ENCODE measurements at places on chromosomes 5 and 9.

DNA sequence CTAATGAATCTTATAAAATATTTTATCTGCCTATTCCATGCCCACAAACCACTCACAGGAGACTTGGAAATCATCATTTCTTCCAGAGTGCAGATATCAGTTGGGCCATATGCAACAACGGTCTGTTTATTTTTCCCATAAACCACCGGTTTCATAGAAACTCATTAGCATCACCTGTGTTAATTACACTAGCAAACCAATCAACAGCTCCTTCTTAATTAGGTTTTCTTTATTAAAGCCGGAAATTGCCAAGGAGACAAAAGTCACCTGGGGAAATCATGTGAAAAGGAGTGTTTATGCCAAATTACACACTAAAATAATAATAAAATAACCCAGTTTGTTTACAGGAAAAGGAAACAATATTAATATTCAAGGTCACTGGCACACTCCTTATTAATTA is 129.6 kb downstream of the EBF1 start:
- DNase-seq = no peak

- DNase-seq = no peak
Measured at GRCh38 chr5:132342291-132343180, 27.0 kb upstream of the SLC22A5 start.

DNA sequence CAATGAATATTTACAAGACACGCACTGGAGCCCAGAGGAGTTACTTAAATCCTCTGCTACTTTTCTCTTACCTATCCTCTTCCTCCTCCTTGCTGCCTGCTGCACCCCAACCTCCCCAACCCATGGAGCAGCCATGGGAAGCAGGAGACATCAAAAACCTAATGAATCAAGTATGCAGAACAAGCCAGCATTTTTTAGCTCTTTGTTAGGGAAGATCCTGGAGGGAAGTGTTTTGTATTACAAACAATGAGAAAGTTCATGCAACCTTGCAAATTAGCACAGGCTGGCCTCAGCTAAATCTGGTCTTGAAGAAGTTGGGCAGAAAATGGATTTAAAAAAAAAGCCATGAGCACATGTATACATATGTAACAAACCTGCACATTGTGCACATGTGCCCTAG is 498.8 kb downstream of the KIF4B start:
- no peak for DNase-seq

DNA sequence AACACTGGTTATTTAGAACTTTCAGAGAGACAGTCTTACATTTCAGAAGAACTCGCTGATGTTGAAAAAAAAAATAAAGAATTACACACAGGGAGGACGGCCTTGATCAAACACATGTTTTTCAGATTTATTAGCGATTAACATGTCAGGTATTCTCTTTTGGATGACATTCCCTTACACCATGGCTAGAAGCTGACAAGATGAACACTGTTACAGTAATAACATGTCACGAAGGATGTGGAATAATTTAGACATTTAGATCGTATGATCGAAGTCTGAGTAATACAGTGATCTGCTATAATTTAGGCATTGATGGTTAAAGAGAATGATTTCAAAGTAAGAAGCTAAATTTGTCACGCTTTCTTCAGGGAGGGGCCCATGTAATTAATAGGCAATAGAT is 24.6 kb upstream of the FBXL7 start:
- no peak for DNase-seq

- DNase-seq = peak; percentile 58
Measured at GRCh38 chr5:112232667-112233066, 186.4 kb downstream of the EPB41L4A start.

DNA sequence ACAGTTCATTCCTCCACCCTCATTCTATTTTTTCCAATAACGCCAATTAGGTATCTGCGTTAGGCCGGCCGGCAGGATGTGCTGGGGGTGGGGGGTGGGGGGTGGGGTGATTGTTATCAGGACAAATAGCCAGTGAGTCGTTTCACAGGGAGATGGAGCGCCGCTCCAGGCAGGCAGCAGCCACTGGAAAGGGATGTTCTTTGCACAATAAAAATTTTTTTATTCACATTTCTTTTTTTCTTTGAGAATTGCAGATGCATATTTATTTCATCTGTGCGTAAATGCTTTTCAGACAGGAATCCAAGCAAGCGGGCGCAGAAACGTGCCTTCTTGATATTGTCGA is 4.1 kb downstream of the LMX1B start:
- DNase-seq = no peak

DNA sequence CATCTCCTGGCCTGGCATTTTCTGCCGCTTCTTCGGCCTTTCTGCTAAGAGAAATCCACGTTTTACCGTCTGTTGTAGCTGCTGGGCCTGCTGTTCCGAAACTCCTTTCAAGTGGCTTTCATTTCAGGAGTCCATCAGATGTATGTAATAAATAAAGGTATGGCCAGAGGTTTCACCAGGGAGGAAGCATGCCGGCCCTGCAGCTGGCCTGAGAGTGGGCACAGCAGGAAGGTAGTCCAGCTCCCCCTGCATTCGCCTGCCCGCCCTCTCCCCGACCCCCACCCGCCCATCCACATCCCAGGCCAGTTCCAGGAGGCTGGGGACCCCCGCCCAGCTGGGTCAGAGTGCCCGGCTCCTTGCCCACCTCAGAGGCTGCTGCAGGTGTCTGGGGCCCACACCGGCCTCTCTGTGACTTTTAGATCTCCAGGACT is 46.4 kb upstream of the EXOC3 start:
- no peak for DNase-seq

DNA sequence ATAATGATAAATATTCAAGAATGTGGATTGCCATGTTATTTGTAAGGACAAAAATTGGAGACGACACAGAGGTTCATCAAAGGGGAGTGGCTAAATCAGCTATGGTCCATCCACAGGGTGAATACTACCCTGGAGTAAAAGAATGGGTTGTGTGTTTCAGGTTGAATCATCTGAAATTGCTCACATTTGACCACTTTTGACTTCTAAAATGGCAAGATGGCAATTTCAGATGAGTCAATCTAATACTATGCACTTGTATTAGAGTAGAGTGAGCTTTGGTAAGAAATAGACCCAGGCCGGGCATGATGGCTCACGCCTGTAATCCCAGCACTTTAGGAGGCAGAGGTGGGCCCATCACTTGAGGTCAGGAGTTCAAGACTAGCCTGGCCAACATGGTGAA is 131.8 kb downstream of the GAPVD1 start:
- DNase-seq = no peak

- no peak for DNase-seq
Measured at GRCh38 chr5:14156290-14156649, 13.1 kb downstream of the TRIO start.

- DNase-seq = no peak
Measured at GRCh38 chr9:100303747-100304146, 49.0 kb downstream of the TEX10 start.

DNA sequence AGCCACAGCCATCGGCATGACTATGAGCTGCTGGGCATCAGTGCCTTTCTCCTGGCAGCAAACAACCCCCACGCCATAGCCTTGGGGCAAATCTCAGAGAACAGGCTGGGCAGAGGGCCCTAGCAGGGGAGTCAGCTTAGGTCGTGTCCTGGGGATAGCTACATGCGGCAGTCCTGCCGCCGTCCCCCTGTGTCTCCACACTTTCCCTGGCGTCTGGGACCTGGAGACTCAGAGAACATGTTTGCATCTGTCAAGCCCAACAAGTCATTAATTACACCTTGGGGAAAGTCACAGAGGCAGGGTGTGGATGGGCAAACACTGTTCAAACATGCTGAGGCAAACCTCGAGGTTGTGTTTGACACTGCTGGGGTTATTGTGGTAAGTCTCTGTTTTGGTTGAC is 123.6 kb downstream of the C5orf15 start:
- no peak for DNase-seq

- no peak for DNase-seq
Measured at GRCh38 chr5:180618487-180618828, 27.2 kb upstream of the SCGB3A1 start.

DNA sequence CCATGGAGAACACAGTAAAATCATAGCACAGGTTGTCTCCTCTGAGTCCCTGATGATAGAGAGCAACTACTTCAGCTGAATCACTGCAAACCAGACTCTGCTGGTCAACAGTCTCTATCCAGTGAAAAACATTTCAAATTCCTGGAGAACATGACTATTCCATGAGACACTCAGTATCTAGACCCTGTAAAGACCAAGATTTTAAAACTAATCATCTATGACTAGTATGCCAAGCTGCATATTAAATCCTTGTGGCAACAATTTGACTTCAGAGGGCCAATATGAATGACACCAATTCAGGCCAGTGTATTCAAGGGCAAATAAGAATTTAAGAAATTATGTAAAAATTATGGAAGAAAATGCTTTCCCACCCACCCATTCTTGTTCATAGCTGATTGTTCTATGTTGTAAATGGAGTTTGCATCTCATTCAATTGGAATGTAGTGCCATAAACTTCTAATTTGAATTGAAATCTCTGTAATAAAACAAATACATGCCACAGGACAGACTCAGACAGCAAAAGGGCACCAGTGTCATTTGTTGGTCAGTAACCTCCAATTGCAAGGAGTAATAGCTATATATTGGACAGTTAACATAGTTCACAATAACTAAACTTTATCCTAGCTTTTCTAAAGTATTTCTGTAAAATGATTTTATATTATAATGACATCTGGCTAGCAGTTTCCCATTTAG is 80.1 kb upstream of the LPAR1 start:
- DNase-seq = no peak

- no peak for DNase-seq
Measured at GRCh38 chr5:99099691-99100090, 170.9 kb upstream of the CHD1 start.

DNA sequence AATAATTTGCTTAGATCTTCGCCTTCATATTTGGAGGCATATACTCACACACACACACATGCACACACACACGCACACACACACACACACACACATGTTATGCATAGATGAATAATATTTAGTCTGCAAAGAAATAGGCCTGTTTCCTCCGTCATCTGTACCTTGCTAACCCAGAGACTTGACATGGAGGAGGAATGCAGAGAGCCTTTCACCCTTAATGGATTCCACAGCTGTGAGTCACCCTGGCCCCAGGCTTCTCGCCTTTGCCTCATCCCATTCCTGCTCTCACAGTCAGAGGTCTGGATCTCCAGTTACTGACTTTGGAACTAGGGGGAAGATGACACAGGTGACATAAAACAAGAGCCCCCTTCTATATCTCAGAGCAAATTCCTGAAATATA is 29.7 kb downstream of the ZNF462 start:
- peak; percentile 55 for DNase-seq

DNA sequence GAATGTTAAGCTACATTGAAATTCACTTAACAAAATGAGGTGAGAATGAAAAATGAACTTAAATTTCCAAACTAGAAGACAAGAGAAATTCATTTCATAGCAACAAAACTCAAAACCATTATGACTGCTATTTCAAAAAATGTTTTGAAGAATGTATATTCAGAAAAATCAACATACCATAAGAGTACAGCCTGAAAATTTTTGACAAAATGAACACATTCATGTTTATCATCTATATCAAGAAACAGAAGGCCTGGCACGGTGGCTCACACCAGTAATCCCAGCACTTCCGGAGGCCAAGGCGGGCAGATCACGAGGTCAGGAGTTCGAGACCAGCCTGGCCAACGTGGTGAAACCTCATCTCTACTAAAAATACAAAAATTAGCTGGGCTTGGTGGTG is 4.2 kb upstream of the IL6ST start:
- DNase-seq = no peak

- DNase-seq = no peak
Measured at GRCh38 chr5:39151745-39152144, 67.6 kb downstream of the FYB1 start.

DNA sequence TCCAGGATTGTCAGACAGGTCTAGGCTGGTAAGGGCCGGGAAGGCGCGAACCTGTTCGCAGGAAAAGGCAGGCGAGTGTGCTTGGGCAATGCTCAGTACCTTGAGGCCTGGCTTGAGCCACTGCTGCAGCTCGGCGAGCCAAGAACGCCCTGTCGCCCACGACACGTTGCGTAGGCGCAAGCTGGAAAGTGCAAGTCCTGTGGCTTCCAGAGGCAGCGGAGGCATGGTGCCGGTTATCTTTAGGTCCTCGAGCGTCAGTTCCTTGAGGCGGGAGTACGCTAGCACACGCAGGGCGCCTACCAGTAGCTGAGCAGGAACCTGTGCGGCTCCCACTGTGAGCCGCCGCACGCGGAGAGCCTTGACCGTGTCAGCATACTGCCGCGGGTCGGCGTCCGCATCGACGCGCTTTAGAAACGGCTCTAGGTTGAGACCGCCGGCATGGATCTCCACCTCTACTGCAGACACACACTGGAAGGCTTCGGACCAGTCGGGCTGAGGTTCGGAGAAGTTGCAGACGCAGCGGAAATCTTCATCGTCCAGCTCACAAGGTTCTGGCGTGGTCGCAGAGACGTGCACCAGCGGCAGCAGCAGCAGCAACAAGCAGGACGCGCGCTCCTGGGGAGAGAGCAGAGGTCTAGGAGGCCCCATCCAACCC is 482 bp downstream of the CD14 start:
- peak; percentile 35 for DNase-seq

GRCh38 chr5:147601652-147602051 is 91.8 kb upstream of the DPYSL3 start:
- no peak for DNase-seq

- DNase-seq = no peak
Measured at GRCh38 chr5:50352382-50352781, 88.7 kb downstream of the EMB start.

DNA sequence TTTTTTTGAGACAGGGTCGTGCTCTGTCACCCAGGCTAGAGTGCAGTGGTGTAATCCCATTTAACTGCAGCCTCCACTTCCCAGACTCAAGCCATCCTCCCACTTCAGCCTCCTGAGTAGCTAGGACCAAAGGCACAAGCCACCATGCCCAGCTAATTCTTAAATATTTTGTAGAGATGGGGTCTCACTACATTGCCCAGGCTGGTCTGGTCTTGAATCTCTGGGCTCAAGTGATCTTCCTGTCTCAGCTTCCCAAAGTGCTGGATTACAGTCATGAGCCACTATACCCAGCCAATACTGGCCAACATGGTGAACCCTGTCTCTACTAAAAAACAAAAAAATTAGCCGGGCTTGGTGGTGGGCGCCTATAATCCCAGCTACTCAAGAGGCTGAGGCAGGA is 6.8 kb downstream of the DCAF12 start:
- no peak for DNase-seq

DNA sequence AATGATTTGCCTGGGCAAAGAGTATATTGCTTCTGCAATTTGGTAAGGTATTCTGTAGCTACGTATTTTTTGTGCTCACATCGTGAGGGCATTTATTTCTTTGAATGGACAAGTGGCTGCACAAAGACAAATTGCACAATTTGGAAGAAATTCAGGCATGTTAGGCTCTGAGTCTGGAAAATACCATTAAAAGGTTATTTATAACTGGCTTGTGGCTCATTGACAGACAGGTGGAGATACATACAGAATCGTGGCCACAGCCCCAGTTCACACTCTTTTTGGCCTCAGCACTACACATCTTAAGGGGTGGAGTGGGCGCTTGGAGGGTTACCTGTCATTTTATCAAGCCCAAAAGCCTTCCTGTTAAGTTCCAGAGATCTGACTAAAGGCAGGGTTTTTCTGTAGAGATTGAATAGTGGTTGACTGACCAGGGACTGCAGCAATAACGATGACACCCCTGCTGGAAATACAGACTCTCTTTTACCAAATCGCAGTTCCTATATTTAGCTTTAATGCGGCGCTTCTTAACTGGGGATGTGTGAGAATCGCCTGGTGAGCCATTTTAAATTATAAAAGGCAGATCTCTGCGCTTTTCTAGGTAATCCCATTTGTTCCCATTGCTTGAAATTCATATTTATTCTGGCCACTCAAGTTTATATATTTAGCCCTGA is 14.7 kb downstream of the MAN2A1 start:
- no peak for DNase-seq

- DNase-seq = no peak
Measured at GRCh38 chr9:93120846-93121315, 13.2 kb downstream of the NINJ1 start.
